ENCODE measurements at places on chromosomes 1 and 21. TPM values are rescaled to one million over a fixed set of nuclear protein-coding genes. Genes with fewer than 3 reads are reported as not detected.

- H3K36me3 ChIP-seq = no peaks in the 10 kb centered on the region
- no peak overlapping the region for H3K4me3 ChIP-seq
- peaks cover 20% of the 10 kb centered on the region for H3K4me1 ChIP-seq
- DNase-seq = no peak
- no peak overlapping the region for H3K27ac ChIP-seq
Observed at GRCh38 chr1:222074317-222074716, 332.4 kb upstream of the DUSP10 start.

Gene SPATA1
- total RNA-seq = 0.66 TPM

- H3K36me3 ChIP-seq = no peaks in the 10 kb centered on the region
- H3K4me3 ChIP-seq = no peak overlapping the region
- peak overlapping the region; percentile 95 for H3K27ac ChIP-seq
- peak; percentile 30 for DNase-seq
- no peaks in the 10 kb centered on the region for H3K27me3 ChIP-seq
Observed at GRCh38 chr1:36199934-36200741, 24.1 kb upstream of the THRAP3 start.

- H3K4me1 ChIP-seq = peaks cover 66% of the 10 kb centered on the region
- DNase-seq = no peak
- no peak overlapping the region for H3K27ac ChIP-seq
- H3K36me3 ChIP-seq = no peaks in the 10 kb centered on the region
Observed at GRCh38 chr1:178374016-178374415, 122.7 kb downstream of the CLEC20A start.

Gene OR2T2
- not detected for total RNA-seq

GRCh38 chr1:174775621-174776020, 224.1 kb upstream of the CACYBP start:
- no peak for DNase-seq
- H3K4me1 ChIP-seq = no peaks in the 10 kb centered on the region
- no peak overlapping the region for H3K27ac ChIP-seq
- H3K4me3 ChIP-seq = no peak overlapping the region

Gene PRDM16
- total RNA-seq = 16.6 TPM

Gene ANGPTL7
- 1.1 TPM for total RNA-seq

Gene SEMA4A
- 1.0 TPM for total RNA-seq

GRCh38 chr1:113605146-113605545, 154.1 kb downstream of the PHTF1 start:
- no peak overlapping the region for H3K27ac ChIP-seq
- H3K4me3 ChIP-seq = no peak overlapping the region
- no peaks in the 10 kb centered on the region for H3K4me1 ChIP-seq
- no peak for DNase-seq
- H3K36me3 ChIP-seq = no peaks in the 10 kb centered on the region
- no peaks in the 10 kb centered on the region for H3K27me3 ChIP-seq

DNA sequence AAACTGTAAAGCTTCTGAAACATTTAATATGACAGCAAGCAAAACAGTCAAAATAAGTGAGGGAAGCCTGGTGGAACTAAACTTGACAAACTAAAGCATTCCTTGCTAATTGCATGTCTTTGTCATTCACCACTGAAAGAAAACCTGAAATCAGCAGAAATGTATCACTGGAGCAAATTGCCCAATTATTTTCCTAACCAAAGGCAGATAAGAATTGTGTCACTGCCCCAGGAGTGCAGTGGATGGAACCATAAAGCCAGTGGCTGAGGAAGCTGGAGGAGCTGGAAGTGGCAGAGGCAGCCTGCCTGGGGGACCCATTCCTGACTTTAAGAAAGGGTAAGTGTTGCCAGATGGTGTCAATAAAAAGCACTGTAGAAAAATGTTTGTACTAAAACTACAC, 2.7 kb upstream of the SLC30A10 start:
- H3K27me3 ChIP-seq = peaks cover 41% of the 10 kb centered on the region
- no peak overlapping the region for H3K27ac ChIP-seq
- no peak for DNase-seq
- no peak overlapping the region for H3K4me3 ChIP-seq
- H3K36me3 ChIP-seq = no peaks in the 10 kb centered on the region

DNA sequence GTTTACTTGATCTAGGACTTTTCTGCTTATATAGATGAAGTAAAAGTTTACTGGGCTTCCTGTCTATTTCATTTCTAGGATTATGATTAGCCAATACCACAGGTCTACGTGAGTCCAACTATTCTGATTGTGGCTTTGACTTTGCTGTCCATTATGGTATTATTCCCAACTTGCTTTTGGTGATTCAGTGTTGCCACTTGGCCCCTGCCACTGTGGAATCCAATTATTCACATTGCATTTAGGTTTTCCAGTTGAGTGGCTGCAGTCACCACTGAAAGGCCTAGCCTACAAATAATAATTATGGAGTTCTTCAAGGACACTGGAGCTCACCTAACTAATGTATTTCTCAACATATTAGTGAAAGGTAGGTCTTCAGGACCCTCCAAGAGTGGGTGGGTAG, 574.3 kb upstream of the USP24 start:
- H3K27me3 ChIP-seq = peaks cover 7% of the 10 kb centered on the region
- DNase-seq = no peak
- no peaks in the 10 kb centered on the region for H3K4me1 ChIP-seq
- no peak overlapping the region for H3K27ac ChIP-seq
- no peak overlapping the region for H3K4me3 ChIP-seq

DNA sequence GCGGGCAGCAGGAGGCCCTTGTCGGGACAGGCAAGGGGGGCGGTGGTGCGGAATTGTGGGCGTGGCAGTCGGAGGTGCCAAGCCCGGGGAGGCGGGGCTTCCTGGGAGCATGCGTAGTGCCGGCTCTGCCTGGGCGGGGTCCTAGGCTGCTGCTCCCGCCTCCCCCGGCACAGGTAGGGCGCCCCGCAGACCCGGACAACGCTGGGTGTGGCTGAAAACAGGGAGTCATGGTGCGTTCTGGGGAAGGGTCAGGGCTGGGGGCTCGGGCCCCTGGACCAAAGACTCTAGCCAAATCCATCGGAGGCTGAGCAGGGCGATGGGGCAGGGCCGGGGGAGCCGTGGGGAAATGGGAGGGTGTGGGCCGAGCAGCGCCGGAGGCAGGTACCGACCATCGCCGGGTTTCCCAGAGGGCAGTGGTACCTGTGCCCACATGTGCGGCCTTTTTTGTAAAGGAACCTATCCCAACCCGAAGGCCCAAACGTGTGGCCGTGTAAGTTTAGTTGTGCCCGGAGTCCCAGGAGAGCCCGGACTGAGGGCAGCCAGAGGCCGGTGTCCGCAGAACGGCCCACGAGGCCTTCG, 231.9 kb downstream of the SDCCAG8 start:
- no peak for DNase-seq
- peaks cover 7% of the 10 kb centered on the region for H3K4me1 ChIP-seq
- H3K4me3 ChIP-seq = no peak overlapping the region
- no peaks in the 10 kb centered on the region for H3K27me3 ChIP-seq
- no peak overlapping the region for H3K27ac ChIP-seq

- no peaks in the 10 kb centered on the region for H3K36me3 ChIP-seq
- H3K27ac ChIP-seq = peak overlapping the region; percentile 63
- no peak for DNase-seq
- peaks cover 66% of the 10 kb centered on the region for H3K4me1 ChIP-seq
Observed at GRCh38 chr1:1024771-1025699, 5.1 kb downstream of the AGRN start.

DNA sequence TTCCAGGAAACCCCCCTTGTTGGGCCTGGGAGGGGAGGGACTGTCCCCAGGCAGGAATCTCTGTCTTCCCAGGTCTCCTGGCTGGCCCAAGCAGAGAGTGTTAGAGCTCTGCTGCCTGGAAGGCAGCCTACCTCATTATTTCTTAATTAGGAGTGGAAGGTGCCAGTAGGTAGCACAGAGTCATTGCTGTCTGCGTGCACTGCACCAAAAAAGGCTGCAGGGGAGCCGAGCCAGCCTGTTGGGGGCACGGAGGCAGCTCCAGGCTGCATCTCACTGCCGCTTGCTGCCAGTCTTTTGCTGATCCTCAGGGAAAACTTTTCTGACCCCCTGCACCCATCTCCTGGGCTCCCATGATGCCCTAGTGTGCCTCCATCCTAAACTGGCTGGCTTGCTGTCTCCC, 58.1 kb downstream of the LRRN2 start:
- H3K4me1 ChIP-seq = peaks cover 8% of the 10 kb centered on the region
- H3K4me3 ChIP-seq = no peak overlapping the region
- no peak for DNase-seq
- H3K27me3 ChIP-seq = peaks cover 28% of the 10 kb centered on the region

Gene RABGAP1L
- total RNA-seq = 69.2 TPM

GRCh38 chr1:119797606-119798005, 13.7 kb downstream of the REG4 start:
- no peaks in the 10 kb centered on the region for H3K36me3 ChIP-seq
- H3K4me3 ChIP-seq = no peak overlapping the region
- no peak for DNase-seq
- no peaks in the 10 kb centered on the region for H3K27me3 ChIP-seq
- no peak overlapping the region for H3K27ac ChIP-seq

GRCh38 chr21:26804895-26805609, 40.2 kb downstream of the ADAMTS1 start:
- DNase-seq = no peak
- H3K4me1 ChIP-seq = peaks cover 20% of the 10 kb centered on the region
- peak overlapping the region; percentile 70 for H3K27ac ChIP-seq
- H3K36me3 ChIP-seq = no peaks in the 10 kb centered on the region

- peaks cover 7% of the 10 kb centered on the region for H3K4me1 ChIP-seq
- no peak for DNase-seq
- no peaks in the 10 kb centered on the region for H3K36me3 ChIP-seq
- no peak overlapping the region for H3K4me3 ChIP-seq
- no peaks in the 10 kb centered on the region for H3K27me3 ChIP-seq
Observed at GRCh38 chr1:111818081-111818480, 62.4 kb downstream of the DDX20 start.

Gene SLC45A1
- total RNA-seq = 1.8 TPM

Gene KPRP
- not detected for total RNA-seq

Gene AMY2A
- not detected for total RNA-seq

- H3K27ac ChIP-seq = no peak overlapping the region
- H3K4me3 ChIP-seq = no peak overlapping the region
- no peak for DNase-seq
- H3K4me1 ChIP-seq = no peaks in the 10 kb centered on the region
- H3K36me3 ChIP-seq = no peaks in the 10 kb centered on the region
Observed at GRCh38 chr21:45713613-45714012, 70.1 kb downstream of the PCBP3 start.

DNA sequence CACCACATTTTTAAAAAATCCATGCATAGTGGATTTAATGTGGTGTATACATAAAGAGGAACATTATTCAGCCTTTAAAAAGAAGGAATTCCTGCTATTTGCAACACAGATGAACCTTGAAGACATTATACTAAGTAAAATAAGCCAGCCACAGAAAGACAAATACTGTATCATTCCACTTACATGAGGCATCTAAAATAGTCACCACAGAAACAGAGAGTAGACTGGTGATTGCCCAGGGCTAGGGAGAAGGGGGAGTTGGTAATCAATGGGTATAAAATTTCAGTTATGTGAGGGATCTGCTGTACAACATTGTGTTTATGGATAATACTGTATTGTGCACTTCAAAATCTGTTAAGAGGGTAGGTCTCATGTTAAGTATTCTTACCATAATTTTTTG, 10.0 kb downstream of the FAM163A start:
- H3K4me3 ChIP-seq = no peak overlapping the region
- peaks cover 8% of the 10 kb centered on the region for H3K27me3 ChIP-seq
- no peaks in the 10 kb centered on the region for H3K4me1 ChIP-seq
- no peaks in the 10 kb centered on the region for H3K36me3 ChIP-seq
- no peak overlapping the region for H3K27ac ChIP-seq

- H3K4me3 ChIP-seq = no peak overlapping the region
- peaks cover 41% of the 10 kb centered on the region for H3K4me1 ChIP-seq
- peak overlapping the region; percentile 86 for H3K27ac ChIP-seq
- DNase-seq = no peak
- H3K27me3 ChIP-seq = no peaks in the 10 kb centered on the region
- no peaks in the 10 kb centered on the region for H3K36me3 ChIP-seq
Observed at GRCh38 chr1:201448990-201449389, 20.0 kb downstream of the PHLDA3 start.

GRCh38 chr1:191608367-191608766, 549.9 kb upstream of the RGS18 start:
- H3K4me3 ChIP-seq = no peak overlapping the region
- H3K36me3 ChIP-seq = no peaks in the 10 kb centered on the region
- H3K27ac ChIP-seq = no peak overlapping the region
- H3K4me1 ChIP-seq = no peaks in the 10 kb centered on the region
- no peak for DNase-seq
- no peaks in the 10 kb centered on the region for H3K27me3 ChIP-seq

Gene MROH9
- not detected for total RNA-seq

DNA sequence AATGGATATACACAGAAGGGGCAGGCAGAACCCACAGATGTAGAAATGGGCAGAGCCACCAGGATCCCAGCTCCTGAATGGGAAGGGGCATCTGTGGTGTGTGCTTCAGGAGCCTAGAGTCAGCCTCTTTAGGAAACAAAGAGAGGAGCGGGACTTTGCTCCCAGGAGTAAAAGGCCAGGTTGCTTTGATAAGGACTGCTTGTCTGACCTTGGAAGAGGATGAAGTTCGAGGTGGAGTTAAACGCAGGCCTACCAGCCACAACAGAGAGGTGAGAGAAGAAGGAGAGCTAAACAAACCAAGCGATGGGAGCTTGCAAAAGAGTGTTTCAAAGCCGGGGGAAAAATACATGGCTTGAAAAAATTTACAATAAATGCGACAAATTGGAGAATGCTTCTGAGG, 49.9 kb upstream of the TMPRSS2 start:
- H3K36me3 ChIP-seq = no peaks in the 10 kb centered on the region
- no peak overlapping the region for H3K4me3 ChIP-seq
- no peak for DNase-seq
- peaks cover 39% of the 10 kb centered on the region for H3K27me3 ChIP-seq
- H3K27ac ChIP-seq = no peak overlapping the region
- no peaks in the 10 kb centered on the region for H3K4me1 ChIP-seq

DNA sequence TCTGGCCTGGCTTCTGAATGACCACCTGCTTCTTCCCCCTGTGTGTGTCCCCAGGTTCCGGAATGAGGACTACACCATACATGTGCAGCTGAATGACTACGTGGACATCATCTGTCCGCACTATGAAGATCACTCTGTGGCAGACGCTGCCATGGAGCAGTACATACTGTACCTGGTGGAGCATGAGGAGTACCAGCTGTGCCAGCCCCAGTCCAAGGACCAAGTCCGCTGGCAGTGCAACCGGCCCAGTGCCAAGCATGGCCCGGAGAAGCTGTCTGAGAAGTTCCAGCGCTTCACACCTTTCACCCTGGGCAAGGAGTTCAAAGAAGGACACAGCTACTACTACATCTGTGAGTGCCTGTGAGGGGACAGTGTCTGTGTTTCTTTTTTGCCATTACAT, 3.6 kb downstream of the EFNA1 start:
- peaks cover 40% of the 10 kb centered on the region for H3K36me3 ChIP-seq
- H3K4me1 ChIP-seq = peaks cover 97% of the 10 kb centered on the region
- peak overlapping the region; percentile 87 for H3K4me3 ChIP-seq
- no peaks in the 10 kb centered on the region for H3K27me3 ChIP-seq
- DNase-seq = peak; percentile 58

GRCh38 chr1:167165948-167166689, 54.6 kb upstream of the POU2F1 start:
- no peak overlapping the region for H3K4me3 ChIP-seq
- H3K27ac ChIP-seq = no peak overlapping the region
- peaks cover 34% of the 10 kb centered on the region for H3K27me3 ChIP-seq
- H3K36me3 ChIP-seq = no peaks in the 10 kb centered on the region
- no peak for DNase-seq

GRCh38 chr1:218556016-218556415, 210.9 kb downstream of the TGFB2 start:
- H3K4me3 ChIP-seq = no peak overlapping the region
- no peak overlapping the region for H3K27ac ChIP-seq
- DNase-seq = no peak
- H3K4me1 ChIP-seq = peaks cover 7% of the 10 kb centered on the region

All from left ventricle myocardium inferior (tissue), 1 donor.